Upper lobe of left lung (tissue), 6 donors: ENCODE measurements at places on chromosomes 12 and 14.
A peak's percentile ranks its signal among the peaks of the same experiment; 100 is the strongest.

- DNase-seq = no peak
Observed at GRCh38 chr14:96752594-96752993, 44.6 kb upstream of the VRK1 start.

GRCh38 chr12:105292705-105293104 is 37.8 kb upstream of the C12orf75 start:
- no peak for DNase-seq

GRCh38 chr12:131261906-131262305 is 308.2 kb downstream of the ADGRD1 start:
- DNase-seq = no peak

GRCh38 chr12:54585243-54585642 is 3.2 kb downstream of the PPP1R1A start:
- no peak for DNase-seq

DNA sequence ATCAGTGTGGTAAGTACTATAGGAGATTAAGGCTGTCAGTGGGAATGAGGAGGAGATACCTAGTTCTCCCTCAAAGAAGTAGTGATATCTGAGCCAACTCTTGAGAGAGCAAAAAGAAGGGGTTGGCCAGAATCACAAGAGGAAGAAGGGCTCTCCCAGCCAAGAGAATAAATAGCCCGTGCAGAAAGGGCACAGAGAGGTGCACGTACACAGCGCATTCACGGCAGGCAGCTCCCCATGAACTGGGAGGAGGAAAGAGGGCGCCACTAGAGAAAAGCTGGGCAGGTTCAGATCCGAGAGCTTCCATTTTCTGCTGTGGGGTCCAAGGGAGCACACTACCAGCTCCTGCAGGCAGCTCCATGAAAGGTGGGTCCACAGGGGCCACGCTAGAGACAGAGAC is 59.9 kb downstream of the PPP2R5E start:
- DNase-seq = no peak

- no peak for DNase-seq
Observed at GRCh38 chr12:7113389-7113871, 4.4 kb upstream of the C1RL start.

DNA sequence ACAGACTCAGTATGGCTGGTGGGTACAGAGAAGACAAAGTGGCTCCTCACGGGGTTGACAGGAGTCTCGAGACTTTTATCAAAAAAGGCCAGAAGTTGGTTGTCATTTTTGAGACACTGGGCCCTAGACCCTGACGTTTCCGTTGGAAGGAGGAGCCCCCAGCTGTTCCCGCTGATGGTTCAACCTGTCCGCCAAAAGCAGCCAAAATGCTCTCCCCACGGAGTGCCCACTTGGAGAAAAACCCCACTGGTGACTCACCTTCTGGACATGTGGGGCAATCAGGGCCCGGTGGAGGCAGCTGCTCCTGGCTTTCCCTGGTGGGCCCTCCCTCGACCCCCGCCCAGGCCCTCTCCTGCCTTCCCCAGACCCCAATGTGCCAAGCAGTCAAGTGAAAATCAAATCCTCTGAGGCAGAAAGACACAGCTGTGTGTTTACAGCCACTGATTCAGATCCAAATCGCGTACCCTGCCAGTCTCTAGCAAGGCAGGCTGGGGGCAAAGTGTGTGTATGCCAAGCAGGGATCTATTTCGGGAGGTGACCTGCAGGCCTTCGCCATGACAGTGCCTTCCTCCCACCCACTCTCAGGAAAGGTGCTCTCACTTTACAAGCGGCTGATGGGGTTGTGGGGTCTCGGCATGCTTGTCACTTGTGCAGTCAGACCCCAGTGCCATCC is 347.4 kb downstream of the DPF3 start:
- no peak for DNase-seq

GRCh38 chr14:58752771-58753201 is 115.0 kb downstream of the DACT1 start:
- peak; percentile 83 for DNase-seq

DNA sequence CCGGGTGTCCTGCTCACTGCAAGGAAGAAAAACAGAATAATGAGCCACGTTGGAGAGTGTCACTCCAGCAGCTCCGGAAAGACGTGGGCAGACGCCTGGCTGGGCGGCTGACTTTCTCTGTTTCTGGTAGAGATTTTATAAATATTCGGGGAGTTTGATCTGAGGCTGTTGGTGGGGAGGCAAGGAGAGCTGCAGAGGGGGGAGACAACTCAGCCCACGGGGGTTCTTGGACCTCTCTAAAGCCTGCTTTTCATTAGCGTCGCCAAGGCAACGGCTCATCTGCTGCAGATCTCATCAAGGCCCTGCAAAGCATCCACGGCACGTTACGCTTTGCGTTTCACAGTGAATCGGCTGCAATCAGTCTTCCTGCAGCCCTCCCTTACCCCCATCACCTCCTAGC is 207.2 kb downstream of the ZFP36L1 start:
- DNase-seq = no peak

DNA sequence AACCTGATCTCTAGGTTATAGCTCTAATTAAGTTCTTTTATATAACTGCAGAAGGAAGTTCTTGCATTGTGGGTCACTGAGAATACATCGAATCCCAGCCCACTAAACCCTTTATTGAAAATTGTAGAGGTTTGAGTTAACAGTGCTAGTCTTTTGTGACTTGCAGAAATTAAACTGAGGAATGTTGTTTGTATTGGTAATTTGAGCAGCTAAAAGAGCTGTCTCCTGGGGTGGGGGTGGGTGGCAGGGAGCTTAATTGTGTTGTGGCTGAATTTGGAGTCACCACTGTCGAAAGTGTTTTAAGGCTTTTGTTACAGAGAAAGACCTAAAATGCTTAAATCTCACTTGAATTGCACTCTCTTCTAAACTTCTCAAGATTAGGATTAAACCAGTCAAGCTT is 3.2 kb upstream of the COX8C start:
- DNase-seq = no peak

DNA sequence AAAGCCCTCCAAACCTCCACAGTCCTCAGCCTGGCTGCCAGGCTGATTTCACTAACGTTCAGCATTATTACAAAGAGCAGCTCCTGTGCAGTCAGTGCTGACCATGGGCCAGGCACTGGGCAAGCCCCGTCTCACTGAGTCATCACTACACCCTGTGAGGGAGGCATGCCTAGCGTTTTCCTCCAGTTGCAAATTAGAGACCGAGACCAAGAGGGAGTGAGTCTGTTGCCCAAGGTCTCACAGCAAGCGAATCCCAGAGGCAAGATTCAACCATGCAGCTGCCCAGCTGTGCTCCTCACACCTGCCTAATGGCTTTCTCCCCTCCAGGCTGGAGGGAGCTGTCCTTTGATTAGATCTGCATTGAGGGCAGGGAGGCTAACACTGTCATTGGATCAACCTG is 229.3 kb upstream of the LHX5 start:
- no peak for DNase-seq

DNA sequence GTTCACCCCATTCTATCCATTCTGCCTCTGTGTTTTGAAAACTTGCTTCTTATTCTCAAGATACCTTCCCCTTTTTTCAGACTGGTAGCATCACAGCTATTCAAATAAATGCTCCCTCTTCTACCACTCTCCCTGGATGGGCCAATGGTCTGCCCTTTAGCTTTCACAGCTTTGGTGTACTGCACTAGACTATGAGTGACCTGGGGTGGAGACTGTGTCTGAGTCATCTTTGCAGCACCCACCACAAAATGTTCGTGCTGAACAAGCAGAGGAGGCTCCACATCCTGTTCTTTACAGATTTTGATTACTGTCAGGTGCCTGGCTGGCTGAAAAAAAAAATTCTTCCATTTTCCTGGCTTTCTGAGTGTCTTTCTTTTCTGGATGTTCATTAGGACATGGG is 1104.1 kb upstream of the TMEM132C start:
- no peak for DNase-seq

DNA sequence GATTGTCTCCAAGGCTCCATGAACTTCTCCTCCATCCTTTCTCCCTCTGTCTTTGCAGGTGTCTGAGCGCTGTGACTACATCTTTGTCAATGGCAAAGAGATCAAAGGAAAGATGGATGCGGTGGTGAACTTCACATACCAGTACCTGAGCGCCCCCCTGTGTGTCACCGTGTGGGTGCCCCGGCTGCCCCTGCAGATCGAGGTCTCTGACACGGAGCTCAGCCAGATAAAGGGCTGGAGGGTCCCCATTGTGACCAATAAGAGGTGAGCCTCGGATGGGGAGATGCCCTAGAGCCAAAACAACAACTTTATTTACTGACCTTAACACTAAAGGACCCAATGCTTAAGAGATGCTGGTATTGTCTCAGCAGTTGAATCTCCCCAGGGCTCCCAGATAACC is 130.0 kb downstream of the SLC15A4 start:
- no peak for DNase-seq

DNA sequence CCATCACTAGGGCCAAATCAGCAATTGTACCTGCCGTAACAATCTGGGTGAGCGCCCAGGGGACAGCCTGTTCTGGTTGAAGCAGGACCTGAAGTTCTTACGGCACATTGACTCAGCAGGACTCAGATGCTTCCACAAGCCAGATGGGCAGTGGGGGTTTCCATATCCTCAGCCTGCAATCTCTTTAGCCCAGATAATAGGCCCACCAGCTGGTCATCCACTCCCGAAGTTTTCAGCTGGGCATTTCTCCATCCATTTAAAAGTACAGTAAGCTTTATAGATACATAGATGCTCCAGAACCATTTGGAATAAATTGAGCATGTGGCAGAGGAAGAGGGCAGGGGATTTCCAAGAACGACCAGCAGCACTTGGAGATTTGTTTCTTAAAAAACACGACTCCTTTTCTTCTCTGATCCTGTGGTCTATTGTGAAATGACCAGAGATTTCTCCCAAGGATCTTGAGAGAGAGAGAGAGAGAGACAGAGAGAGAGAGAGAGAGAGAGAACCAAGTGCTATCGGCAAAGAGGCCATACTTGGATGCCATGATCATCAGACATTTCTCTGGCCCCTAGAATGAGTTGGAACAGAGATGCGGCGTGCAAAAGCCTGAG is 74.8 kb upstream of the PLXNC1 start:
- no peak for DNase-seq

GRCh38 chr14:98909251-98909944 is 362.6 kb downstream of the BCL11B start:
- no peak for DNase-seq

DNA sequence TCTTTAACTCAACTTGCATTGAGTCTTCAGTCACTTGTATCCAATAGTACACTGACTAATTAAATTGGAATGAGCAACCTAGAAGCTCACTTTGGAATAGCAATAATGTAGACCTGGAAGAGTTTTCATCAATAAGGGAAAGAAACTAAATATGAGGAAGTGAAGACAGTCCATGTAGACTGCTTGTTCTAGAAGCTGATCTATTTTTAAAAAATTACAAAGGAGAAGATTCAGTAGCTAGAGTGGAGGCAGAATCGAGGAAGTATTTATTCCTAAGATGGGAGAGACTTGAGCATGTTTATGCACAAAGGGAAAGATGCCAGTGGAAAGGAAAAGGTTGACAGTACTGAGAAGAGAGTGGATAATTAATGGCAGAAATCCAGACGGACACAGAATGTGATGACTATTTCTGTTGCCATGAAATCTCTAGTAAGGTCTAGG is 156.3 kb upstream of the PDE3A start:
- DNase-seq = no peak

DNA sequence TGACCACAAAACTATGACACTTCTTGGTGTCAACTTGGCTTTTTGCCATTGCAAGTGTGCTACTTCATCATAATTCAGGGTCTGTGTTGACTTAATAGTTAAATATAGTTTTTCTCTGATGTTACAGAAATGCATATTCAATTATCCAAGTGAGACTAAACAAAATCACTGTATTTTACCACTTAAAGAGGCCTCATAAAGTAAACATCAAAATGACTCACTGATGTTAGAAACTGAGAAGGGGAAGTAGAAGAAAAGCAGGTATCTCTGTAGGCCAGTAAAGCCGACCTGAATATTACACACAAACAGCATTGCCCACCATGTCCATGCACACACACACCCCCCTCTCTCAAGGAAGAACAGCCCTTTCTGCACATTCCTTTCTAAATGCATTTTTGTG is 55.4 kb downstream of the RPAP3 start:
- no peak for DNase-seq

- DNase-seq = no peak
Observed at GRCh38 chr12:70497508-70497907, 131.4 kb downstream of the KCNMB4 start.

- DNase-seq = no peak
Observed at GRCh38 chr14:91521061-91521640, 11.0 kb upstream of the PPP4R3A start.

GRCh38 chr12:131815131-131815530 is 13.1 kb upstream of the MMP17 start:
- DNase-seq = no peak

DNA sequence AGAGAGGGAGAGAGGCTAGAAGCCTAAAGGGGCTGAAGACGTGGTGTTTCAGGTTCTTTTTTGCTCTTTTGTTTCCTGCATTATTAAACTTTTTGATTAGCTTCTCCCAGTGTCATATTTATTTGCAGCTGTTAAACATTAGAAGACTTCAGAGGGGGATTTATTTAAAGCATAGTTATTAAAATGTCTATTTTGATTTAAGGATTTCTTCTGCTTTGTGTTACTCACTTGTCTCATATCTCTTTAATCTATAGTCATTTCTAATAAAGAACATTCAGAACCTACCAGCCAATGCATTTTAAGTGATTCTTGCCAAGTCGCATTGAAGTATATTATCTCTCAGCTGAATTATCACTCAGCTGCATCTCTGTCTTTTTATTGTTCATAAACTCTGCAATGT is 152.0 kb upstream of the DYRK2 start:
- no peak for DNase-seq

- no peak for DNase-seq
Observed at GRCh38 chr12:28618171-28618570, 427.9 kb downstream of the CCDC91 start.

DNA sequence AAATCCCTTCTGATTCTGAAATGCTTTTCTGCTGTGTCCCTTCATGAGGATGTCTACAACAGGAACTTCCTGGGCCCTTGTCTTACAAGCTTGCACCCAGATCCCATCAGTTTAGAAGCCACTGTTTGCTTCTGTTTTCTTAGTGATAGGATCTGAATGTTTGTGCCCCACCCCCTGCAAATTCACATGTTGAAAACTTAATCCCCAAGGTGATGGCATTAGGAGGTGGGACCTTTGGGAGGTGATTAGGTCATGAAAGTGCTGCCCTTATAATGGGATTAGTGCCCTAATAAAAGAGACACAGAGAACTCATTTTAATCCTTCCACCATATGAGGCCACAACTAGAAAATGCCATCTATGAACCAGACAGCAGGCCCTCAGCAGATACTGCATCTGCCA is 36.0 kb upstream of the GNPNAT1 start:
- DNase-seq = no peak

GRCh38 chr12:46573347-46573658 is 200.7 kb upstream of the SLC38A2 start:
- no peak for DNase-seq
